Ureter (tissue), 1 donor: ENCODE measurements at places on chromosomes 3 and 15. TPM values are rescaled to one million over a fixed set of nuclear protein-coding genes. Genes with fewer than 3 reads are reported as not detected.
A peak's percentile ranks its signal among the peaks of the same experiment; 100 is the strongest.

- no peak for DNase-seq
Measured at GRCh38 chr3:55605443-55606236, 118.5 kb upstream of the WNT5A start.

DNA sequence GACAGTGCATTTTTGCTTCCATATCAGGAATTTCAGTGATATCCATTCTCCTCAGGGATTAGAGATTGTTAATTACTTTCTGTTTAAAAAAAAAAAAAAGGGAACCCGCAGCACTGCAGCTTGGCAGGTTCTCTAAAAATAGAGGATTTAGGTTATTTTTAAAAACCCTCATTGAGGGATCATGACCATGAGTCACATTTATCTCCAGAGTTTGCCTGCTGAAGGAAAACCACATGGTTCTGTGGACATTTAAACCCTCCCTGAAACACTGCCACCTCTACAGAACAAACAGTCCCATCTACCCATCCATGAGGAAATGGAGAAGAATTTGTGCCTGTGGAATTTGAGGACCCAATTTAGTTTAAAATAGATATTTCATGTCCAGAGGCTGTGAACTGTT is 66.2 kb upstream of the UBE2E1 start:
- no peak for DNase-seq

DNA sequence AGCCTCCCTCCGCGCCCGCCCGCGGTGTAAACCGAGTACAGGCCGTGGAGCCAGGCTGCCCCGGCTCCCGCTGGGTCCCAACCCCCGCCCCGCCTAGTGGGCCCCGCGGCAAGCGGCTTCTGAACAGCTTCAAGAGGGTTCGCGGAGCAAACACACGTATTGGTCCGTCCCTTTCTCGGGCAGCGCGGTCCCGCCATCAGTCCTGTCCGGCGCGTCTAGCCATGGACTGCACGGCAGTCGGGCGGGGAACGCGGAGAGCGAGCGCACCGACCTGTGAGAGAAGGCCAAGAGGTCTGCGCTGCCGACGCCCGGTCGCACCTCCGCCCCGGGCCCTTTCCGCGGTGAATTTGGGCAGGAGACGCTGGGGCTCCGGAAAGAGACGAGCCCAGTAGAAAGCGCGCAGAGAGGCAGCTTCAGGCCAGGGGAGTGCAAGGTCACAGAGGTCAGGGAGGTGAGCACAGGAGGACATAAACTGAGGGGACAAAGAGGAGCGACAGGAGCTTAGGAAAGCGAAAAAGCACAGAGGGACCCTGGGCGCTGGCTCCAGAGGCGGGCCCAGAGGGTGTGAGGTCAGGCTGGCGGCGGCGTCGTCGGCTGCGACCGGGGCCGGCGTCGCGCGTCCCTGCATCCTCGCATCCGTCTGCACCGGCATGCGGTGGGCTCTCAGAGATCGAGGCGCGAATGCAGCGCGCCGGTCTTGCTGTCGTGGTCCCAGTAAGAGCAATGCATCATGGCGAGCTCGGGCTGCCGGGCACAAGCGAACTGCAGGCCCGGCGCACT is 1.8 kb downstream of the FOXL2 start:
- no peak for DNase-seq

- DNase-seq: no peak
Measured at GRCh38 chr3:57808961-57809608, 53.0 kb downstream of the SLMAP start.

GRCh38 chr15:87736891-87737389 is 519.6 kb downstream of the NTRK3 start:
- no peak for DNase-seq

DNA sequence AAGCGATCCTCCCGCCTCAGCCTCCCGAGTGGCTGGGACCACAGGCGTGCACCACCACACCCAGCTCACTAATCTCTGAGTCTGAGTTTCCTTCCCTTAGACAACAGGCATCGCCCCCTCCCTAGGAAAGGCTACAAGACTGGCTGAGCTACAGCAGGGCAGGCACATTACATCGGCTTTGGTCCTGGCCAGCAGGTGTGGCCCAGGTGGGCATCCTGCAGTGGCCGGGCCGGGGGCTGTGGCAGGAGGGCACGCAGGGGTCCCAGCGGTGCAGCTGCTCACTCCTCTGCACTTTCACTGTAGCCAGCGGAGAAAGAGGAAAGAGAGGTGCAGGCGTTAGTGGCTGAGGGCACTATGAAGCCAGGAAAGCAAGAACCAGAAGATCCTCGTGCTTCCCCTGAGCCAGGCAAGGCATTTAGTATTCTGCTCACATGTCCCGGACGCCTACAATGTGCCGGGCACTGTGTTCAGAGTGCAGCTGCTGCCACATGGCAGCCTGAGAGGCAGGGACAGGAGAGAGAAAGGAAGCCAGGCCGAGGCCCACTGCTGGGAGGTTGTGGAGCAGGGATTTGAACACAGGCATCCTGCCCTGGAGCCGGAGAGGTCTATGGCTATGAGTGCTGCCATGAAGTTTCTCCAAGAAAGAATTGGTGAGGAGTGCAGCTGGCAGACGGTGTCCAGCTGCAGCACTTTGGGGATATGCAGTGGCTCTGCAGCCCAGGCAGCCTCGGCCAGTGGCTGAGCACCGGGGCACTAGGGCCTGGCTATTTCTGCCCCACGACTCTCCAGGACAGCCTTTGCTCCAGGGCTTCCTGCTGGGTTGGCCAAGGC is 22.3 kb downstream of the GRIP2 start:
- no peak for DNase-seq

DNA sequence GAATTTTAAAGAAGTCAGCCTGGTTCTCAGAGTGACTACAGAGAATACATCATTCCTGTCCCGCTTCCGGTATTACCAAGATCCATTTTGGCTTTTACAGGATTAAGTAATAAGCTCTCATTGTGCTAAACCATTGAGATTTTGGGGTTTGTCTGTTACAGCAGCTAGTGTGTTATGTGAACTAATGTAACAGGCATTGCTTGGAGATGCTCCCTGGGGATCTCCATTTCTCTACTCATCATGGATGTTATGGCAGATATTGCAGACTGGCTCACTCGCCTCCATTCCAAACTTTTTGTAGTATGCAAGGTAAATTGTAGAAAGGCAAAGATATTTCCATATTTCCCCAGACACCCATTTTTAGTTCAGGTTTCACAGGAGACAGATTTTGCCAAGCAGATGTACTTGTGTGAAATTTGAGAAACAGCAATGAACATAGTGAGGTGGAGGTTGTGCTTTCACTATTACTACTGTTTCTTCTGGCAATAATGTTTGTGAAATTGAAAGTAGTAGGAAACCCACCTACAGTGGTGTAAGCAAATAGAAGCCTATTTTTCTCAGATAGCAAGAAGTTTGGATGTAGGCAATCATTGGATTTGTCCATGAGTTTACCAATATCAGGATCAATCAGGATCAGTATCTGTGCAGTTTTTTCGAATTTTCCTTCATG is 177.1 kb upstream of the GALNT15 start:
- DNase-seq: no peak

DNA sequence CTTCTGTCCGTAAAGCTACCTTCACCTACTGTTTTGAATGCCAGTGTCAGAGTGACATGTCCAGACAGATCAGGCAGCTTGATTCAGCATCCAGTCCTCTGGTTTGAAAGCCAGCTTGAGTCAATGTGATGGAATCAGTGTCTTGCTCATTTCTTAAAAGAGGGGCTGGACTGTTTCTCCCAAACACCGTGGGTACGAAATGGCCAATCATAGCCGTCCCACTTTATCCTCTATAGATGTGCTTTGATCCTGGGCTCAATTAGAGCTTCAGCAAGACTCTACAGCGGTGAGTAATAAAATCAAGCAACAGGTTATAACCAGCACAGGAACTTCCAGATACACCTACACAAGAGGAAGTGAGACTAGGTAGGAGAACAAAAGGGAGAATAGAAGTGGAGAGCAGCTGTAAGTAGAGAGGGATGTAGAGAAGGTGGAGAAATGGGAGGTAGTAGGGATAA is 17.0 kb upstream of the OR5K1 start:
- no peak for DNase-seq

The FANCD2 gene
- 7.9 TPM for total RNA-seq

- DNase-seq: no peak
Measured at GRCh38 chr3:39744746-39745145, 64.7 kb upstream of the MYRIP start.

GRCh38 chr3:25589783-25590258 is 74.9 kb downstream of the TOP2B start:
- no peak for DNase-seq

The PRICKLE2 gene
- 43.7 TPM for total RNA-seq

GRCh38 chr3:190616637-190617036 is 102.8 kb downstream of the IL1RAP start:
- DNase-seq: no peak

The CIAO2A gene
- total RNA-seq: 35.5 TPM

DNA sequence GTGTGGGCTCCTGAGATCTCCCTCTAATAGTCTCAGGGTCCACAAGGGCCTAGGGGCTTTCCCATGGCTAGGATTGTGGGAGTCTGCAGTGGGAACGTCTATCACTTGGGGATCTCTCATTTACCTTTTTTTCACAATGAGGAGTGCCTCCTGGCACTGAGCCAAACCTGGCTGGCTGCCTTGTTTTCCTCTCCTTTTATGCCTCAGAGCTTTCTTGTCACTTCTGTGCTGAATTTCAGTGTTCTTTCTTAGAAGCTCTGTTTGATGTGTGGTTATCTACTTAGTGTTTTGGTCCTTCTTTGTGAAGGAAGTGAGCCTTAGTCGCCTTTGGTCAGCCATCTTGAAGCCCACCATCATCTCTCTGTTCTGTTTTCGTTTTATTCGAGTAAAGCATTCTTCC is 33.9 kb downstream of the DOCK3 start:
- peak; percentile 43 for DNase-seq

- DNase-seq: no peak
Measured at GRCh38 chr3:193779933-193780332, 186.9 kb downstream of the OPA1 start.

DNA sequence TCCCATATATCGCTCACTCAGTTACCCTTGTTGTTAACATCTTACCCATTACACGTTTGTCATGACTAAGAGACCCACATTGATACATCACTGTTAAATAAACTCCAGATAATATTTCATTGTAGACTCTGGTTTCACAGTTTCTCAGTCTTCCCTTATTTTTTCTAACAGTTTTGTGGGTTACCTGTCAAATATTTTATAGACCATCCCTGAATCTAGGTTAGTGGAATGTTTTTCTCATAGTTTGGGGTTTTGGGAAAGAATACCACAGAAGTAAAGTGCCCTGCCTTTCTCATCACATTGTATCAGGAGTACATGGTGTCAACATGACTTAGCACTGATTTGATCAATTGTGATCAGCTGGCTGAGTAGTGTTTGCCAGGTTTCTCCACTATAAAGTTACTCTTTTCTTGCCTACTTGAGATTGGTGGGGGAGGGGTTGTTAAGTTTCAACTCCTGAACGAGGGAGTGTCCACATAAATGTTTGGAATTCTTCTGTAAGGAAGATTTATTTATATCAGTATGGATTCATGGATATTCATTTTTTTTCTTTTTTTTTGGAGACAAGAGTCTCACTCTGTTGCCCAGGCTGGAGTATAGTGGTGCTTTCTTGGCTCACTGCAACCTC is 25.9 kb downstream of the RNF111 start:
- no peak for DNase-seq

GRCh38 chr15:80536716-80537115 is 132.5 kb downstream of the ARNT2 start:
- no peak for DNase-seq

- DNase-seq: no peak
Measured at GRCh38 chr15:50259276-50259675, 6.2 kb downstream of the HDC start.
